ENCODE measurements at places on chromosomes 12 and 14. TPM values are rescaled to one million over a fixed set of nuclear protein-coding genes. Genes with fewer than 3 reads are reported as not detected.

GRCh38 chr12:45235087-45236025 lies 19.5 kb downstream of the ANO6 start:
- DNase-seq = no peak

- DNase-seq = no peak
These were observed 96.6 kb downstream of the CFAP54 start for GRCh38 chr12:96585977-96586376.

DNA sequence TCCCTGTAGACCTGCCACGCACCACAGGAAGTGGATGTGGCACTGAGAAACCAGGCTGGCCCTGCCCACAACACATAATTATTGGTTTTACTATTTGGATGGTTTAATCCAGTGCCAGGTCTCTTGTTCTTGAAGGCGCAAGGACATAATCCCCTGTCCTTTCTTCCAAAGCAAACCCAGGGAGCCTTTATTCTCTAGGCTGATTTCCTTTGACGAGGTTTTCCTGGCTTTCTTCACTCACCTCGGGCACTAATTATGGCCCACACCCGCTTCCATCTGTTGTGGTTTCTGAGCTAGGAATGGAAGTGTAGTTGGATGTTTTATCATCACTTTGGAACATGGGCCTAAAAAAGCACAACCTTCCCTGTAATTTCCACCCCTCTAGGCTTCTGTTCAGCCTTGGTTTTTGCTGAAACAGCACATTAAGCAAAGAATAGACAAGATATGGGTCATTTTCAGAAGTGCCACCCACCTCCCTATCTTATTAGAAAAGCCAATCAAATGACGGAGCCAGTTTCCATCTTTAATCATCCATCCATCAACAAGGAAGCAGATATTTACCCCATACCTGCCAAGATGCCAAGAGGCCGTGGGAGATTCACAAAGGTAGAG lies 73.9 kb downstream of the PPP1R36 start:
- no peak for DNase-seq

GRCh38 chr12:105399428-105400081 lies 69.1 kb downstream of the C12orf75 start:
- DNase-seq = no peak

DNA sequence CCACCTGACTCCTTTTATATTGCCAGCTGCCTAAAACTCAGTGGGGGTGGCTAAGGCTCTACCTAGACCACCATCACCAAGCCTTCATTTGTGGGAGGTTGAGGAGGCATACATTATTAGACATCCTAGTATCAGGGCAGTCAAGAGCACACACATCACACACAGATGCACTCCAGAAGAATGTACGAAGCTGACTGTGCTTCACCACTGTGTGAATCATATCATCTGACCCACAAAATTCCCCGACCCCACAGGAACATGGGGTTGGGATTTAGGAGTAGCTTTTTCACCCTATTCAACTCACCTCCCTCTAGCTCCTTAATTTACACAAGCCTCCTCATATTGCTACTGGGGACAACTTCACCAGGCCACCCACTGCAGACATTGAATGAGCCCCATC lies 64.8 kb upstream of the BDKRB2 start:
- DNase-seq = no peak

DNA sequence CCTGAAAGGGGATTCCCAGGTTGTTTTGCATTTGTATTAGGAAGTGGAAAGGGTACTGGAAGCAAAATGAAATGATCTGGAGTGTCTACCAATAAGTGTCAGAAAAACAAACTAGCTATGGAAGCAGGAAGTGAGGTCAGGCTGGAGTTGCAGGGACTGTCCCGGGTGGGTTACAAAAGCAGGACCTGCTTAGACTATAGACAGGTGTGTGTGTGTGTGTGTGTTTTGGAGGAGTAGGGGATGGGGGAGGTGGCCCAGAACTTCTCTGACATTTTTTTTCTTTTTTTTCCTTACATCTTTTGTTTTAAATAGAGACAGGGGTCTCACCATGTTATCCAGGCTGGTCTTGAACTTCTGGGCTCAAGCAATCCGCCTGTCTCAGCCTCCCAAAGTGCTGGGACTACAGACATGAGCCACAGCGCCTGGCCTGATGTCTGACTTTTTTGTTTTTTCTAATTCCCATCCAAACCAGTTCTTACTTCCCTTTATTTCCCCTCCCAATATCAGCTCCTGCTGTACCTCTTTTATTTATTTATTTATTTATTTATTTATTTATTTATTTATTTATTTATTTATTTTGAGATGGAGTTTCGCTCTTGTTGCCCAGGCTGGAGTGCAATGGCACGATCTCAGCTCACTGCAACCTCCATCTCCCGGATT lies 512 bp upstream of the RND1 start:
- DNase-seq = no peak

GRCh38 chr12:32765906-32766305 lies 10.2 kb upstream of the YARS2 start:
- no peak for DNase-seq

- no peak for DNase-seq
These were observed 147.2 kb upstream of the CPSF6 start for GRCh38 chr12:69092137-69092536.

- DNase-seq = peak; percentile 72
These were observed 67.8 kb upstream of the CAPRIN2 start for GRCh38 chr12:30822385-30823155.

DNA sequence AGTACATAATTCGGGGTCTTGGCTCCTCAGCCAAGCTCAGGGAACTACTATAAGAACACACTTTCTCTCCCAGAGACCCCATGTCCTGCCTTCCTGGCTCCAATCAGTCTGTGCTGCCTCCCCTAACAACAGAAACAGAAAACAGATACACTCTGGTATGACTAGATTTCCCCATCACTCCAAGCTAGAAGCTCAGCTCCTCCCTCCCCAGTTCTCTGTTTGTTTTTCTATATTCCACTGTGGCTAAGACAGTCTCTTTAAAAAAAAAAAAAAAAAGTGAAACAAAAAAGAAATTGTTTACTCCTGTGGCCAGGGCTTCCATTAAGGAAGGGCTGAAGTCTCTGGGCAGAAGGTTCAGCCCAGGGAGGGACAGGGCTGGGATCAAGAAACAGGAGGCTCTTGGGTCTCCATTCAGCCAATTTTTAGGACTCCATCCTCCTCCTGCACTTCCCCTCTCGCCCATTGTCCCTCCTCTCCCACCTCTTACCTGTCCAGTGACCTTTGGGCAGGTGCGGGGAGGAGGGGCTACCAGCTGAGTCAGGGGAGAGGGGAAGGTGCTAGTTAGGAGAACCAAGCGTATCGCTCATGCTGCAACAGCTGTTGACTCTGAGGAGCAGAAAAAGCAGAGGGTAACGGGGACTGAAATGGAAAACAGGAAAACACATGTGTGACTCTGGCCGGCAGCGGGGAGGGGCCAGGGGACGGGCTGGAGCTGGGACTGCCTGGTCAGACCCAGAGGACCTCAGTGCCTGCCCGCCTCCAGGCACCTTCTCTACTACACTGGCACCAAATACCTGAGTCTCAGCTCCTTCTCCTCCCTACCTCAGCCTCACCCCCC lies 4.1 kb upstream of the SLC7A7 start:
- peak; percentile 49 for DNase-seq

DNA sequence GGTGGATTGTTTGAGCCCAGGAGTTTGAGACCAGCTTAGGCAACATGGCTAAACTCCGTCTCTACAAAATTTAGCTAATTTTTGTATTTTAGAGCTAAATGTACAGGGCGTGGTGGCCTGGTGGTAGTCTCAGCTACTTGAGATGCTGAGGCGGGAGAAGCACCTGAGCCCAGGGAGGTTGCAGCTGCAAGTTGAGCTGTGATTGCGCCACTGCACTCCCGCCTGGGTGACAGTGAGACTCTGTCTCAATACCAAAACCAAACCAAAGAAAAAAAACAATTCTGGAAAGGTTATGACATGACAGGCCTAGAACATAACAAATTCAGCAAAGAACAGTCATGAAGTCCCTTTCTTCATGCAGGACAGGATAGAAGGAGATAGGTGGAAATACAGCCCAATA lies 25.7 kb downstream of the WDR89 start:
- DNase-seq = no peak

DNA sequence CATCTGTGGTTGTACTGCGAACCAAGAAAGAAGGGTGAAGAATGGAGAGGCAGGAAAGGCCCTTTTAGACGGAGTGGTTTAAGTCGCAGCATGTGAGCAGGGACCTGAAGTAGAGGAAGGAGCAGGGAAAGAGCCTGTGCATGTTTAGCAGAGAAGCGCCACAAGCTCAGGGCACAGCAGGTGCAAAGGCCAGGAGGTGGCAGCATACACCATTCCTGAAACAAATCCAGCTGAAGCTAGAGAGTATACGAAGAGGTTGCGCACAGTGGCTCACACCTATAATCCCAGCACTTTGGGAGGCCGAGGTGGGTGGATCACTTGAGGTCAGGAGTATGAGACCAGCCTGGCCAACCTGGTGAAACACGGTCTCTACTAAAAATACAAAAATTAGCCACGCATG lies 49.9 kb downstream of the HELB start:
- no peak for DNase-seq

DNA sequence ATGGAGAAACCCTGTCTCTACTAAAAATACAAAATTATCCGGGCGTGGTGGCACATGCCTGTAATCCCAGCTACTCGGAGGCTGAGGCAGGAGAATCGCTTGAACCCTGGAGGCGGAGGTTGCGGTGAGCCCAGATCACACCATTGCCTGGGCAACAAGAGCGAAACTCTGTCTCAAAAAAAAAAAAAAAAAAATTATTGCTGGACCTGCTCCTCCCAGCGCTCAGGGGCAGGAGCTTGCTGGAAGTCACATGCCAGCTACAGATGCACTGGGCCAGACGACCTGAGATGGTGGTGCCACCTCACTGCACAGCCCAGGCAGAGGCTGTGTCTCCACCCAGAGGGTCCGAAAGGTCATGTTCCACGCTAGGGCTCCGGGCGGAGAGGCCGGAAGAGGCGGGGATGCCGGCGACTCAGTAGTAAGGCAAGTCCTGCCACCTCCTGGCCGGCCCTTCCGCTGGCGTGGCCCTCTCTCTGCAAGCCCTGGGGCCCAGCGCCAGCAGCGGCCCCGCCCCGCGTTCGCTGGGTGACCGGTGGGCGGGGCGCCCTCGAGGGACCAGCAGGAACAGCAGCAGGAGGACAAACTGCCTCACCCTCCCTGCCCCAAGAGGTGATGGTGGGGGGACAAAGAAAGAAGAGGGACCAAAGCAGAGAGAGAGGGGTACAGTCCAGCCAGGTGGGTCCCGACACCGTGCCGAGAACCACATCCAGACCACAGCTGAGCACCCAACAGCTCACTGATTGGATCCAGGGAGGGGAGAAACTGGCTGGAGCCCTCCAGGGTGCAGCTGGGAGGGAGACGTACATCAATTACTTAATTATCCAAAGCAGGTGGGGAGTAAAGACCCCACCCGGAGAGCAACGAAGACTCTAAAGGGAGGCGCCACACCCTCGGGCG lies 3.6 kb upstream of the RHOF start:
- DNase-seq = peak; percentile 96

DNA sequence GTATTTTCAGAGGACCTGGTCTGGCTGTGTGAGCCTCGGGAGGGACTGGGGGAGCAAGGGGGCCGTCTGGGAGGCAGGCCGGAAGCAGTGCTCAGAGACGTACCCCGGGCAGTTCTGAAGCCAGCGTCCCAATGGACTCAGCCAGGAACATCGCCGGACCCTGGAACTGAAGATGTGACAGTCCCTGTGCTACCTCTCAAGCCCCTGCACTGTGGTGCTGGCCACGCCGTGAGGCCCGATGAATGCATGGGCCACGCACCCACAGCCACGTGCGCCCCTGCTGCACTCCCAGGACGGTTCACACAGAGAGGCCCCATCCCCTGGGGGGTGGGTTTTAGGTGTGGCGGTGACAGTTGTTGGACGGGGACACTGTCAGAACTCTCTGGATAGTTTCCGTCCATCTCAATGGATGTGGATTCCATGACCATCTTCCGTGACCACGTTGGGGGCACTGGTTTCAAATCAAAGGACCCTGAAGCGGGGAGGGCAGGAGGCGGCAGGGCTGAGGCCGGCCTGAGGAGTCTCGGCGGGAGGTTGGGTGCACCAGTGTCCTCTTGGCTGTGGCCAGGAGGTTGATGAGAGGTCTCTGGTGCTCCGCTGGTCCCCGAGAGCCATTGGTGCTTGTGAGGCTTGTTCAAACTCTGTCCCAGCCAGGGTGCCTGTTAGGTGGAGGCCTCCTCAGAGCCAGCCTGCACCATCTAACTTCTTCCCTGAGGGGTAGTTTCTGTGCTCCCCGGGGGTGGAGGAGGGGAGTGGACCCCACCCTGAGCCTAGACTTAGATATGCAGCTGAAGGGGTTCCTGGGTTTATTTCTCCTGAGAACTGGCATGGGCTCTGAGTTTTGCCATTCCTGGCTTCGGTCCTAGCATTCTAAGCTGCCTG lies 36.3 kb upstream of the TSPAN9 start:
- peak; percentile 37 for DNase-seq

- no peak for DNase-seq
These were observed 130.3 kb downstream of the NDUFA12 start for GRCh38 chr12:94872971-94873733.

DNA sequence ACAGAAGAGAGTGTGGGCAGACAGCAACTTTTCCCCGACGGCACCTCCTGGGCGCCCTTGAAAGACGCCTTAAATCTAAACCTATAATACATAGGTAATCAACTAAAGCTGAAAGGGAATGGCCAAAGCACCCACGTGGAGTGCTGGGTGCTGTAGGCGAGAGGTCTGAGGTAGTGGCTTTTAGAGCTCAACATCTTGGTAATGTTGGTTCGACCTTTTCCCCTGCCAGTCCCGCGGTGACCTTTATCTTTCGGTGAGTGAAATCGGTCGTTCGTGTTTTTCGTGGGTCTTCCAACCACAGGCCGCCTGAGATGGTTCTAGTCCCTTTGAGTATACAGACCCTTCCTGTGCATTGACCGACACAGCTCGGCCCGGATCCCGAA lies 9.1 kb downstream of the OR6S1 start:
- no peak for DNase-seq

GRCh38 chr14:89304561-89304960 lies 112.5 kb downstream of the FOXN3 start:
- no peak for DNase-seq

GRCh38 chr14:102662636-102663430 lies 70.4 kb downstream of the RCOR1 start:
- no peak for DNase-seq

DNA sequence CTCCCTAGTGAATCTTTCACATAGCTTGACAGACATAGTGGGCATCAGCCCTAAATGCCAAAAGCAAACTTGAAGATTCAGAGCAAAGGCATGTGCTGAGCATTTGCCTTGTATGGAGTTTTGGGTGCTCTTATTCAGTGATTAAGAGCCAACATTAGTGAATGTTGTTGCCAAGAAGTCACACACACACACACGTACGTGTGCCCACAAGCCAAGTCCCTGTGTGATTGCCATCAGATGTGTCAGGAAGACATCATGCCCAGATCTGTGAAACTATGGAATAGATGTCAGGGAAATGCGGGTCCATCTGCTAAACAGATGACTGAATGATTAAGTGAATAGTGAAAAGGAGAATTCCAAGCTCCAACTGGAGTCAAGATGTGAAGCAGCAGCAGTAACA lies 149.0 kb downstream of the AKAP6 start:
- no peak for DNase-seq

Gene NRXN3
- 3.1 TPM for total RNA-seq

Gene KRT6C
- total RNA-seq = not detected

Gene CLEC14A
- total RNA-seq = 9.3 TPM

Gene RAB3IP
- total RNA-seq = 83.3 TPM

Gene SLC2A3
- 12.5 TPM for total RNA-seq

Gene INHBC
- not detected for total RNA-seq

Gene OTX2
- total RNA-seq = not detected

Gene TSPAN19
- not detected for total RNA-seq

Gene BHLHE41
- total RNA-seq = 2.6 TPM

Gene A2M
- total RNA-seq = 80.6 TPM

Gene DHRS7
- total RNA-seq = 397 TPM

Gene FBXL14
- 20.4 TPM for total RNA-seq

Gene ALDH1L2
- total RNA-seq = 2.4 TPM

Gene FOS
- total RNA-seq = 2,466 TPM

All from Peyer's patch (tissue), 4 donors.